ENCODE measurements at places on chromosomes 2 and 18.

GRCh38 chr18:31176531-31176930, 13.9 kb upstream of the DSC1 start:
- no peaks in the 10 kb centered on the region for H3K27me3 ChIP-seq
- no peak overlapping the region for H3K27ac ChIP-seq
- no peak for DNase-seq
- no peaks in the 10 kb centered on the region for H3K36me3 ChIP-seq

- peak overlapping the region; percentile 21 for H3K27ac ChIP-seq
- H3K36me3 ChIP-seq, result peaks cover 37% of the 10 kb centered on the region
- H3K4me3 ChIP-seq, result no peak overlapping the region
- no peaks in the 10 kb centered on the region for H3K27me3 ChIP-seq
Measured at GRCh38 chr2:231452799-231453508, 11.3 kb downstream of the NCL start.

DNA sequence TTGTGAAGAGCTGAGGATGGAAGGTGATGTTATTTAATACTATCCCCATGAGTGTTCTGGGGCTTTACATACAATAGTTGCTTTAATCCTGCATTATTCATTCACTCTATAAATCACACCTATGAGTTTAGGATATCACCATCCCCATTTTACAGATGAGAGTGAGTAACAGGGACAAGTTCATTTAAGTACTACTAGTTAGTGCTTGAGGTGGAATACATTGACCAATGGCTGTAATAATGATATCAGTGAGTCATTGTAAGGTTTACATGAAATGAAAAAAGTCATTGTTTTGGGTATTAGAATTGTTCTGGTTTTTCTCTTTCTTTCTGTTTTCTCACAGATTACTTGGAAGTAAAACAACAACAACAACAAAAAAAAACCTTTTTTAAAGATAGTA, 42.5 kb downstream of the TANC1 start:
- no peaks in the 10 kb centered on the region for H3K27me3 ChIP-seq
- H3K4me1 ChIP-seq, result peaks cover 2% of the 10 kb centered on the region
- peak; percentile 38 for DNase-seq
- H3K4me3 ChIP-seq, result no peak overlapping the region
- H3K27ac ChIP-seq, result peak overlapping the region; percentile 24

DNA sequence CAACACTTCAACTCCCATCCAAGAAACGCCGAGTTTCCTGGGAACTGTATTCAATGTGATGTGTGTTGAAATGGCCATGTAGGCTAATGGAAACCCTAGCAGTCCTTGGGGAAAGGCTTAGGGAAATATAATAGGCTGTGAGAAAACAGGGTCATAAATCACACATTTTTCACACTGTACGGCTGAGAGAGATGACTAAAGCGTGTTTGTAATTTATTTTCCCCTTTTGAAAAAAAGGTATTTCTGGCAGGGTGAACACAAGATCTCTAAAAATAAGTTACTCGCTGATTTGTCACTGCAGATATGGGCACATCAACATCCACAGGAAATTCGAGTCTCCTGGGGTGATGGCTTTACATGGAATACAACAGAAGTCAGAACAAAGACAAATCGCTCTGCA, 109.6 kb upstream of the ST6GAL2 start:
- no peaks in the 10 kb centered on the region for H3K36me3 ChIP-seq
- peaks cover 8% of the 10 kb centered on the region for H3K4me1 ChIP-seq
- no peak overlapping the region for H3K27ac ChIP-seq
- no peak overlapping the region for H3K4me3 ChIP-seq

DNA sequence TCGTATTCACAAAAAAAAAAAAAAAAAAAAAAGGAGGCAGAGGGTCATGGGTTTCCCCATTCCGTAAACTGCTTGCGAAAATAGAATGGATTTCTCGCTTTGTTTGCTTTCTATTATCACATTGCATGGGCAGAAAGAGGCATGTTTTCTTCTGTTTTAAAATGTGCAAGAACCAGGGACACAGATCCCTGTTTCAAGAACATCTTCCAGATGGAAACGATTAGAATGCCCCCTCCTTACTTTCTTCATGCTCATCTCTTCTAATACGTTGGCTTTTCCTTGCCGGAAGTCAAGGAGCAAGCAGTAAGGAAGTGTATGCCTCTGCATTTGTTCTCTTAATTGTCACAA, 51.0 kb upstream of the ZNF516 start:
- H3K4me1 ChIP-seq, result no peaks in the 10 kb centered on the region
- DNase-seq, result no peak
- peak overlapping the region; percentile 55 for H3K4me3 ChIP-seq
- no peak overlapping the region for H3K27ac ChIP-seq
- H3K36me3 ChIP-seq, result no peaks in the 10 kb centered on the region
- H3K27me3 ChIP-seq, result peaks cover 14% of the 10 kb centered on the region

DNA sequence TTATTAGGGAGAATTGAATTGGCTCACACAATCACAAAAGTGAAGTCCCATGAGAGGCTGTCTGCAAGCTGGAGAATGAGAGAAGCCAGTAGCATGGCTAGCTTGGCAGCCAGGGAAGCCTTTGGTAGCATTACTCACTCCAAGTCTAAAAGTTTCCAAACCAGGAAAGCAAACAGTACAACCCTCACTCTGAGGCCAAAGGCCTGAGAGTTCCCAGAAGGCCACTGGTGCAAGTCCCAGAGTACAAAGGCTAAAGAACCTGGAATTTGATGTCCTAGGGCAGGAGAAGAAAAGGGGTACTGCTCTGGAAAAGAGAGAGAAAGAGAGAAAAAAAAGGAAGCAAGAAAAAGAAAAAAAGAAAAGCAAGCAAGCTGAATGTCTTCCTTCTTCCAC, 318.2 kb downstream of the RND3 start:
- no peaks in the 10 kb centered on the region for H3K36me3 ChIP-seq
- peaks cover 1% of the 10 kb centered on the region for H3K4me1 ChIP-seq
- H3K27ac ChIP-seq, result no peak overlapping the region
- peak; percentile 49 for DNase-seq

Data from mesenchymal stem cell (in vitro differentiated cells and primary cell).